Subcutaneous adipose tissue (tissue), 4 donors: ENCODE measurements at places on chromosomes 12 and 14. TPM values are rescaled to one million over a fixed set of nuclear protein-coding genes. Genes with fewer than 3 reads are reported as not detected.

SLC17A8 gene
- not detected for total RNA-seq

HSPA2 gene
- 6.2 TPM for total RNA-seq

DNAH10 gene
- under 0.01 TPM for total RNA-seq

COCH gene
- 3.1 TPM for total RNA-seq

MDGA2 gene
- not detected for total RNA-seq

SLC5A8 gene
- total RNA-seq = not detected

RPGRIP1 gene
- total RNA-seq = not detected

MAP3K9 gene
- total RNA-seq = 0.16 TPM

TAC3 gene
- total RNA-seq = not detected

TMED8 gene
- total RNA-seq = 13.5 TPM

CRIP2 gene
- 31.1 TPM for total RNA-seq

RDH16 gene
- total RNA-seq = 0.66 TPM
